ENCODE measurements at places on chromosomes 4 and X. TPM values are rescaled to one million over a fixed set of nuclear protein-coding genes. Genes with fewer than 3 reads are reported as not detected.

CHRDL1 gene
- 2.9 TPM for total RNA-seq

DNA sequence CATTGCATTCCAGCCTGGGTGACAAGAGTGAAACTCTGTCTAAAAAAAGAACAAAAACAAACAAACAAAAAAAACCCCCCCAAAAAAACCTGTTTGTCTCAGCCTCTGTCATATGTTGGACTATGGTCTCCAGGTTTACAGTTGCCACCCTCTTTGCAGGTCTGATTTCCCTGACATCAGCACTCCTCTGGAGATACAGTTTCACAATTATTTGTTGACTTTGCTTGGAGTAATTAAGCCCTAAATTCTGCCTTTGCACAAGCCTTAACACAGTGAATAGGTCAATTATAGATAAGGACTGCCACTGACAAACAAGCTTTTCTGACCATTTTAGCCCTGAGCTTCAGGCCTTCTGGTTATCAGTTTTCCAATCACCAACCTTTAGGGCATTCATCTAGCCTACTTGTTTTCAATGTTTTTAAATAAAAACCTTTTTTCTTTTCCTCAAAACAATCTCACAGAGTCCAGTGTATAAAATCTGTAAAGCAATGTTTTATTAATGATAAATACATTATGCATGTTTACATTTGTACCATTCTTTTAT, 20.4 kb upstream of the MAPK10 start:
- no peak for DNase-seq

- no peak for DNase-seq
These were observed 20.0 kb downstream of the TMEM154 start for GRCh38 chr4:152659806-152660205.

DNA sequence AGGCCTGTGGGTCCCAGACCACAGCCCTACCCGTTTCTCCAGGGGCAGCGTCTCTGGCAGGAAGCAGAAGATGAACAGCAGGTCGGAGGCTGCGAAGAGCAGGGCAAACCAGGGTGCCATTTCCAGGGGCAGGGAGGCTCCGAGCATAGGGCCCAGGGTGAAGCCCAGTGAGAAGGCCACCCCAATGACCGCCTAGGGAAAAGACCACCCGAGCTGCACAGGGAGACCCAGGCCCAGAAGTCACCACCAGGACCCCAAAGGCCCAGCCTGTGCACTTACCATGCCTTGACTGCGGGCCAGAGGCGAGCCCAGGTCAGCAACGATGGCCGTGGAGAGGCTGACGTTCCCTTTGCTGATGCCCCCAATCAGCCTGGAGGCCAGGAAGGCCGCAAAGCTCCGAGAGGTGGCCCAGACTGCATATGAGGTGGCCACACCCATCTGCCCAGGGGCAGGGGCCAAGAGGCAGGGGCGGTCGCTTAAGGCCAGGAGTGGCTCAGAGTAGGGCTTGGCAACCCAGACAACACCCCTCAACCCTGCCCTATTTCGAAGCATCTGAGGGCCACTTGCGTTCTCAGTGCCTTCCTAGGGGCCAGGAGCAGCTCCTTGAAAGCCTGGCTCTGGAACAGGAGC, 30.8 kb downstream of the NOP14 start:
- no peak for DNase-seq

Measured in Right ventricle myocardium superior (tissue), 1 donor.